C1 segment of cervical spinal cord (tissue), 14 donors: ENCODE measurements at places on chromosomes 11 and 22.
A peak's percentile ranks its signal among the peaks of the same experiment; 100 is the strongest.

GRCh38 chr11:131815590-131815989 lies 445.2 kb downstream of the NTM start:
- no peak for DNase-seq

GRCh38 chr22:32850591-32851517 lies 49.3 kb downstream of the TIMP3 start:
- DNase-seq, result peak; percentile 71

- DNase-seq, result no peak
Observed at GRCh38 chr11:71091506-71092265, 160.7 kb downstream of the SHANK2 start.

GRCh38 chr11:86174101-86175046 lies 70.2 kb upstream of the EED start:
- no peak for DNase-seq

- no peak for DNase-seq
Observed at GRCh38 chr11:84019571-84020194, 733.5 kb upstream of the CCDC90B start.

- DNase-seq, result no peak
Observed at GRCh38 chr11:118889797-118890196, 6.1 kb downstream of the CXCR5 start.

- DNase-seq, result no peak
Observed at GRCh38 chr11:134372536-134372935, 39.5 kb downstream of the B3GAT1 start.
